ENCODE measurements at places on chromosomes 3 and 15. TPM values are rescaled to one million over a fixed set of nuclear protein-coding genes. Genes with fewer than 3 reads are reported as not detected.

DNA sequence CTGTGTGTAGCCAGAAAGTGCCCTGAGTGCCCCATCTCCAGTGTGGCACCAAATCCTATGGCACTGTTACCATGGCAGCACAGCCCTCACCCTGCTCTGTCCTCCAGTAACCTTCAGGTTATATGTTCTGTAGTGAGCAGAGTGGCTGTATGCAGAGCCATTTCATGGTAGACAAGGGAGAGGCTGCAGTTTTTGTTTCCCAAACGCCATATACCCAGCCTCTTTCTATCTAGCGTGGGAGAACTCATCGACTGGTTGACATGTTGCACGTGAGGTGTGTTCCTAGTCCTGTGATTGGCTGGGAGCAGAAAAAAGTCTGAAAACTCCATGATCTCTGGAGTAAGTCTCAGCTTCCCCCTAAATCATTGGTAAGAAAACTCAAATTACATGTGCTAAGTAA, 2.0 kb downstream of the SIDT1 start:
- peaks cover 66% of the 10 kb centered on the region for H3K27me3 ChIP-seq
- no peak overlapping the region for H3K27ac ChIP-seq
- H3K36me3 ChIP-seq: no peaks in the 10 kb centered on the region
- no peak for DNase-seq

GRCh38 chr3:101813817-101814440, 34.9 kb downstream of the NXPE3 start:
- H3K4me1 ChIP-seq: peaks cover 14% of the 10 kb centered on the region
- H3K4me3 ChIP-seq: no peak overlapping the region
- no peaks in the 10 kb centered on the region for H3K27me3 ChIP-seq
- no peak for DNase-seq

- H3K4me1 ChIP-seq: no peaks in the 10 kb centered on the region
- H3K36me3 ChIP-seq: no peaks in the 10 kb centered on the region
- H3K27ac ChIP-seq: no peak overlapping the region
- H3K4me3 ChIP-seq: no peak overlapping the region
- no peak for DNase-seq
Observed at GRCh38 chr3:54047568-54047967, 74.8 kb upstream of the CACNA2D3 start.

Gene BCL2A1
- not detected for total RNA-seq

DNA sequence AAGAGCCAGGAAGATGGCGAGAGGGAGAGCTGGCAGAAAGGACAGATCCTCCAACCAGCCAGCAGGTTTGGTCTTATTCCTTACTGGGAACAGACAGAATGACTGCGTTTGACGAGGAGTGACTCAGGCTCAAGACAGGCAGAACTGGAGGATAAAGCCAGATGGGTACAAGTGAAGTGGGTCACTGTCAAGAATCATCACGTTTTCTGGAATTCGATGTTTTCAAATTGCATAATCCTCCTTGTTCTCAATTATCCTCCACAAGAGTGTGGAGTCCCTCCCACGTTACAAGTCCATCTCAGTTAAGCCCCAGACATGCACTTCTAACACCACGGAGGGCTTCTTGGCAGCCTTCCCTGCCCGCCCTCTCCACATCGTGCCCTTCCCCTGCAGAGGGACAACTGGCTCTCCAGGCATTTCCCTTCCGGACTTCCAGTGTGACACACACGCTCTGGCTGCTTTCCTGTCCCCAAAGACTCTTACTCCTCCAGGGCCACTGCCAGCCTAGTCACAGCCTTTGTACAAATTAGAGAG, 183.1 kb downstream of the CHST2 start:
- peaks cover 41% of the 10 kb centered on the region for H3K4me1 ChIP-seq
- H3K27me3 ChIP-seq: no peaks in the 10 kb centered on the region
- H3K36me3 ChIP-seq: no peaks in the 10 kb centered on the region
- H3K4me3 ChIP-seq: peak overlapping the region; percentile 12
- peak; percentile 88 for DNase-seq

GRCh38 chr3:116124166-116124565, 321.1 kb downstream of the LSAMP start:
- H3K36me3 ChIP-seq: no peaks in the 10 kb centered on the region
- peaks cover 13% of the 10 kb centered on the region for H3K27me3 ChIP-seq
- H3K27ac ChIP-seq: no peak overlapping the region
- DNase-seq: no peak

Gene AQP9
- not detected for total RNA-seq

GRCh38 chr15:56207092-56207491, 36.6 kb downstream of the RFX7 start:
- H3K27me3 ChIP-seq: no peaks in the 10 kb centered on the region
- no peak for DNase-seq
- H3K27ac ChIP-seq: no peak overlapping the region

DNA sequence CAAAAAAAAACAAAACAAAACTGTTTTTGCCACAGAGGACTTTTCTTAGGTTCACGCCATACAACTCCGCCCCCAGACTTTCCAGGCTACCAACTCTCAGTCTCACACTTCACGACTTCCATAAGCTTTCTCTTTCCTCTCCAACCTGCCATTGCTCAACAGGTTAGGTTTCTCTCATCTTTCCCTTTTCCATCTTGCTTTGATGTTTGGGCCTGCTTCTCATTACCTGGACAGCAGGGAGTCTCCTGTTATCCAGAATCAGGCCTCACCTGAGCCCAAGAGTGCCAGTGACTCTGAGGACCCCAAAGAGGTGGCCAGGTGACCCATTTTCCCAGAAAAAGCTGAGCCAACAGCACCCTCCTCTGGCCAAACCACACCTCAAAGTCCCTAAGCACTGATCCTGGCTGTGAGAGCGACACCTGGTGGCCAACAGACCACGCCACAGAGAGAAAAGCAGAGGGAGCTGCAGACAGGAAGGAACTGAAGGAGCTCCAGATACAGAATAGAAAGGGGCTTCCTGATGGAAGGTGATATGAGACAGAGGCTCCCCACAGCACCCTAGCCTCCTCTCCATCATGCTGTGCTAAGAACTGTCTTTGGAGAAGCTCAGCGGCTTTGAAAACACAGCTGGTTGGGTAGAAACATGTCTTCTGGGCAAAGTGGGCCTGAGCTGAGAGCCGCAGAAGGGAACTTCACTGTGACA, 4.0 kb downstream of the CCDC51 start:
- DNase-seq: peak; percentile 93
- peaks cover 28% of the 10 kb centered on the region for H3K4me1 ChIP-seq
- peaks cover 5% of the 10 kb centered on the region for H3K36me3 ChIP-seq
- no peaks in the 10 kb centered on the region for H3K27me3 ChIP-seq

DNA sequence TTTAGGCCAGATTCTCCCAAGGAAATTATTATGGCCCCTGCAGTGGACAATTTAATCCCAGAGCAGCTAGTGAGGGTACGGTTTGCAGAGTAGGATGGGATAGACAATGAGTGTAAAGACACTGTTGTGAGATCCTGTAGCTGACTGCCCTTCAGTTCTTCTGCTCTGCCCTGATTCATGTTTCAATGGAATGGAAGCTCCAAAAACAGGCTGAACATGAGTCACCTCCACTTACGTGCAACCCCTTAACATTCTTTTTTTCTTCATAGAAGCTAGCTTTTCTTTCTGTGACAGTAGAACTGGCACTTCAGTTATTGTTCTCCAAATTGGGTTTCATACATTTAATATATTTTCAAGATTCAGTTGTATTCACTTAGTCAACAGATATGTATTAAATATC, 32.1 kb downstream of the CLDN18 start:
- H3K4me1 ChIP-seq: peaks cover 25% of the 10 kb centered on the region
- peaks cover 6% of the 10 kb centered on the region for H3K36me3 ChIP-seq
- no peak for DNase-seq
- H3K27ac ChIP-seq: no peak overlapping the region

Gene CNTN3
- 0.35 TPM for total RNA-seq

- no peak overlapping the region for H3K4me3 ChIP-seq
- H3K27me3 ChIP-seq: no peaks in the 10 kb centered on the region
- no peaks in the 10 kb centered on the region for H3K4me1 ChIP-seq
- H3K36me3 ChIP-seq: no peaks in the 10 kb centered on the region
Observed at GRCh38 chr3:18572809-18573208, 147.7 kb upstream of the SATB1 start.

- no peak overlapping the region for H3K27ac ChIP-seq
- H3K4me3 ChIP-seq: peak overlapping the region; percentile 48
- peaks cover 4% of the 10 kb centered on the region for H3K4me1 ChIP-seq
- no peaks in the 10 kb centered on the region for H3K27me3 ChIP-seq
- DNase-seq: no peak
Observed at GRCh38 chr3:52317208-52318000, 1.3 kb downstream of the DNAH1 start.

- peaks cover 8% of the 10 kb centered on the region for H3K36me3 ChIP-seq
- H3K4me3 ChIP-seq: no peak overlapping the region
- no peak overlapping the region for H3K27ac ChIP-seq
- DNase-seq: no peak
Observed at GRCh38 chr15:22811640-22812039, 25.2 kb downstream of the NIPA1 start.

- no peaks in the 10 kb centered on the region for H3K27me3 ChIP-seq
- peaks cover 48% of the 10 kb centered on the region for H3K4me1 ChIP-seq
- H3K27ac ChIP-seq: peak overlapping the region; percentile 98
Observed at GRCh38 chr3:169243579-169243978, 419.9 kb downstream of the MECOM start.

Gene LTK
- total RNA-seq: 0.50 TPM

DNA sequence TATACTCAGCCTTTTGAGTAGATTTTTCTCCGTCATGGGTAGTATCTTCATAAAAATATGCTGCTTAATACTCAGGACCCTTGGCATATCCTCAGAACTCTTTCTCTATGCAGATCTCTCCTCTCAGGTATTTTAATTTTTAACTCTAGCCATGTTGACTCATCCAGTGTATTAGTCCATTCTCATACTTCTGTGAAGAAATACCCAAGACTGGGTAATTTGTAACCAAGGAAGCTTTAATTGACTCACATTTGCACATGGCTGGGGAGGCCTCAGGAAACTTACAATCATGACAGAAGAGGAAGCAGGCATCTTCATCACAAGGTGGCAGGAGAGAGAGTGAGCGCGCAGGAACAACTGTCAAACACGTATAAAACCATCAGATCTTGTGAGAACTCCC, 129.3 kb upstream of the CD96 start:
- no peaks in the 10 kb centered on the region for H3K4me1 ChIP-seq
- H3K27ac ChIP-seq: no peak overlapping the region
- H3K27me3 ChIP-seq: peaks cover 80% of the 10 kb centered on the region
- no peak overlapping the region for H3K4me3 ChIP-seq
- no peak for DNase-seq
- no peaks in the 10 kb centered on the region for H3K36me3 ChIP-seq

DNA sequence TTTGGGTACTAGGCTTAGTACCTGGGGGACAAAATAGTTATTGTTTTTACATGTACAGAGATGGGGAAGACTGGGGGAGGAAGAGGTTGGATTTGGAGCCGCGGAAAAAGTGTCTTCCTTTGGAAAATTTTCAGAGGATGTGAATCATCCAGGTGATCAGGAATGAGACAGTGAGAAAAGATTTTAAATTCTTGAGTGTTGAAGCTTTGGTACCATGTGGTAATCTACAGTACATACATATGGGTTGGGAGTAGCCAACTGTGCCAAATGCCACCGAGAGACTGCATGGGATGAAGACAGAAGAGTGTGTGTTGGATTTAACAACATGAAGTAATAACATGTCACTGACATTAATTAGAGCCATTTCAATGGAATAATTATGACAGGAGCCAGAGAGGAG, 1238.2 kb downstream of the ROBO1 start:
- H3K27ac ChIP-seq: no peak overlapping the region
- H3K36me3 ChIP-seq: no peaks in the 10 kb centered on the region
- no peaks in the 10 kb centered on the region for H3K4me1 ChIP-seq
- no peak for DNase-seq

DNA sequence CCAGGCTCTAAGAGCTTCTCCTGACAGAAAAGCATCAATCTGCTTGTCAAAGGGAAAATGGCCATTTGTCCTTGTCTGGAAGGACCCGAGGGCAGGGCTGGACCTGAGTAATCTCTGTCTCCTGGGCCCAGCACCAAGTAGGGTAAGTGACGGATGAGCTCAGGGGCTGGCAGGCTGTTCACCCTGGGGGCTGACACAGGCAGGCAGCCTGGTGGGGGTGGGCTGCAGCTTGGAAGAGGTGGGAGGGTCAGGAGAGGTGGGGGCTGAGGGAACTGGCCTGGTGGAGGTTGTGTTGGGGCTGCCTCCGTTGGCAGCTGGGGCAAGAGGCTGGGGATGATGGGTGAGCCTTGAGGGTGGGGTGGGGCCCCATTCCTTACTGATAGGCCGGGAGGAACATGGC, 42.3 kb upstream of the ADPGK start:
- peaks cover 16% of the 10 kb centered on the region for H3K27me3 ChIP-seq
- no peak overlapping the region for H3K27ac ChIP-seq
- no peaks in the 10 kb centered on the region for H3K36me3 ChIP-seq
- no peaks in the 10 kb centered on the region for H3K4me1 ChIP-seq

Gene OSBPL10
- total RNA-seq: 24.7 TPM

DNA sequence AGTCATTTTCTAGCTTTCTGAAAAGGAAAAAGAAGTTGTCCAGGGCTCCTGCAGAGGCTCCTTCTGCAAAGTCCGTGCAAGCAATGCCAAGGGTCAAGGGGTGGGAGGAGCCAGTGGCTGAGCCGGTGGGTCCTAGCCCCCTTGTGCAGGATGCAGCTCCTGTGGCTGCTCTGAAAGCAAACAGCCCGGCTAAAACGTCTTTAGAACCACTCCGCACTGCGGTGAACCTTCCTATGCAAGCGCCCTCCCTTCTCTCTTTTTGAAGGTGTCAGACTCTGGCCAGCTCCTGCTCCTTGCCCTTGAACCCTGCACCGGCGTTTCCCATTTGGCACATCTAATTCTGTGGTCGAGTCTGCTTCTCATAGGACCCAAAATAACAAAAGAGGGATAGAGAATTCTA, 183.1 kb downstream of the UACA start:
- H3K36me3 ChIP-seq: no peaks in the 10 kb centered on the region
- H3K4me1 ChIP-seq: peaks cover 7% of the 10 kb centered on the region
- no peak overlapping the region for H3K4me3 ChIP-seq
- peaks cover 25% of the 10 kb centered on the region for H3K27me3 ChIP-seq
- DNase-seq: no peak

DNA sequence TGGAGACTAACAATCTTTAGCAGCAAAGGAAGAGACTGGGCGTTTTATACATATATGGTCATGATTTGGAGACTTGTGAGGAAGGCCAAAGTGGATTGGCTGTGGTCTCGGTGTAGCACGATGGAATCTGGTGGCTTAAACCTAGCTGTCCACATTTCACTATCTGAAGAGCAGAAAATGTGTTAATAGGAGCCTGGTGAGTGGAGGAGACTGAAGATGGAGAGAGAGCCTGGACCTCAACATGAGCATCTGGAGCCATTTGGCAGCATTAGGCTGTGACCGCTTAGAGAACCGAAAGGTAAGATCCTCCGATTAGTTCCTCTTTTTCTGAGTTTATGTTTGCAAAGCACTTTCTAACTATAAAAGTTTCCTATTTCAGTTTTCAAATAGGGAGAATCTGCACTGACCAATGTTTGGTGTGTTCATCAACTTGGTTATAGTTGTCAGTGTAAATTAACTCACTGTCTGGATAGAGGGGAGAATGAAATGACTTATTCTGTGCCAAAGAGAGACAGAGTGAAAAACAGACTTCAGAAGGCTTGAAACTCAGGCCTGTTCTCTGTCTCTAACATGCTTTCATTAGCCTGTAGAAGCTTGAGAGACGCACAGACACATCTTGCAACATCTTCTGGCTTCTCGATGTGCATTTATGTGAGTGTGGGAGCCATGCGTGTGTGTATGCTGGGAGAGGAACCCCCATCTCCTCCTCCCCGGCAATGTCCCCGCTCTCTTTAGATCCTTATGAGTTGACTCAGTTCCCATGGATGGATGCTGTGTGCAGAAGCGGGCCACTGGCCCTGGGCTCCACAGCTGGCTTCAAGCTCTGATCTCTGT, 244.7 kb upstream of the TBL1XR1 start:
- H3K4me1 ChIP-seq: peaks cover 23% of the 10 kb centered on the region
- no peak overlapping the region for H3K27ac ChIP-seq
- no peak for DNase-seq
- H3K27me3 ChIP-seq: no peaks in the 10 kb centered on the region
- H3K36me3 ChIP-seq: no peaks in the 10 kb centered on the region
- H3K4me3 ChIP-seq: no peak overlapping the region

All from osteocyte (in vitro differentiated cells).